ENCODE measurements at places on chromosomes 13 and 19. TPM values are rescaled to one million over a fixed set of nuclear protein-coding genes. Genes with fewer than 3 reads are reported as not detected.

IL17D gene
- polyA plus RNA-seq: 34.0 TPM

LRRC63 gene
- polyA plus RNA-seq: 0.09 TPM

NLRP7 gene
- polyA plus RNA-seq: not detected

FFAR3 gene
- 0.79 TPM for polyA plus RNA-seq

CGB8 gene
- polyA plus RNA-seq: not detected

GPR108 gene
- 56.4 TPM for polyA plus RNA-seq

FCER2 gene
- 0.28 TPM for polyA plus RNA-seq

PABPC3 gene
- 0.51 TPM for polyA plus RNA-seq

FOXA3 gene
- 21.3 TPM for polyA plus RNA-seq

LGI4 gene
- polyA plus RNA-seq: 9.4 TPM

All from large intestine (tissue), 12 donors.